Inflammatory macrophage treated with lipopolysaccharide for 1 hour (primary cell): ENCODE measurements at places on chromosomes 2 and 18.

GRCh38 chr2:232835687-232836208 is 34.3 kb upstream of the SNORC start:
- no peak for DNase-seq

DNA sequence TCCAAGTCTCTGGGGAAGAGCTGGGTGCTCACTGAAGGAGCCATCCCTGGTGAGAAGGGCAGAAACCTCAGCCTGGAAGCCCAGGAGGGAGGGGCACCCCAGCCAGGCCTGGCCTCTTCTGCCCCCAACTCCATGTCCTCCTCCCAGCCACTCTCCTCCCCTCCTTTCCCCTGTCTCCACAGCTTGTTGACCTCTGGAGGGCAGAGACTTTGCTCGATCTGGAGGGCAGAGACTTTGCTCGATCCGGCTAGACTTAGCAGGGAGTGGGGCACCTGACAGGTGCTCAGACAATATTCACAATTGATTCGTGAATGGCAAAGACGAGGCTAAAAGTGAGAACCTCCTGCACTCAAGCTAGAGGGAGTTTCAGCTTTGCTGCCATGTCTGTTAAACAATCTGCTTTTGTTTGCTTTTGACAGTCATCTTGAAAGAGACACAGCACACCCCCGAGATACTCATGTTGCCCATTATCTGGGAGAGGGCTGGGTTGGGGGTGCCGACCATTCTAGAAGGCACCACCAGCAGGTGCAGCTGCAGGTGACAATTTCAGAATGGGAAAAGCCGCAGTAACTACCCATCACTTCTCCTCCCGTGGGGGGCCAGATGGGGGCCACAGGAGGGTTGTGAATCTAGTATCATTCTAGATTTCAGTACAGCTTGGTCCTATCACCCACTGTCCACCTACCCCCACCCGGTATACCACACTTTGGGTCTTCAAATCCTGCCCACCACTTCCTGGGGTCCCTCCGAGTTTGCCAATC is 54.8 kb downstream of the DNMT3A start:
- no peak for DNase-seq

DNA sequence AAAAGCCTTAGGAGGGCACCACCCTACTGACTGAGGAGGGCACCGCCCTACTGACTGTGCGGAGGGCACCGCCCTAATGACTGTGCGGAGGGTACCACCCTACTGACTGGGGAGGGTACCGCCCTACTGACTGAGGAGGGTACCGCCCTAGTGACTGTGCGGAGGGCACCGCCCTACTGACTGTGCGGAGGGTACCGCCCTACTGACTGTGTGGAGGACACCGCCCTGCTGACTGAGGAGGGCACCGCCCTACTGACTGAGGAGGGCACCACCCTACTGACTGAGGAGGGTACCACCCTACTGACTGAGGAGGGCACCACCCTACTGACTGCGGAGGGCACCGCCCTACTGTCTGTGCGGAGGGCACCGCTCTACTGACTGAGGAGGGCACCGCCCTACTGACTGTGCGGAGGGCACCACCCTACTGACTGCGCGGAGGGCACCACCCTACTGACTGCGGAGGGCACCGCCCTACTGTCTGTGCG is 150.2 kb upstream of the NFATC1 start:
- DNase-seq, result no peak

DNA sequence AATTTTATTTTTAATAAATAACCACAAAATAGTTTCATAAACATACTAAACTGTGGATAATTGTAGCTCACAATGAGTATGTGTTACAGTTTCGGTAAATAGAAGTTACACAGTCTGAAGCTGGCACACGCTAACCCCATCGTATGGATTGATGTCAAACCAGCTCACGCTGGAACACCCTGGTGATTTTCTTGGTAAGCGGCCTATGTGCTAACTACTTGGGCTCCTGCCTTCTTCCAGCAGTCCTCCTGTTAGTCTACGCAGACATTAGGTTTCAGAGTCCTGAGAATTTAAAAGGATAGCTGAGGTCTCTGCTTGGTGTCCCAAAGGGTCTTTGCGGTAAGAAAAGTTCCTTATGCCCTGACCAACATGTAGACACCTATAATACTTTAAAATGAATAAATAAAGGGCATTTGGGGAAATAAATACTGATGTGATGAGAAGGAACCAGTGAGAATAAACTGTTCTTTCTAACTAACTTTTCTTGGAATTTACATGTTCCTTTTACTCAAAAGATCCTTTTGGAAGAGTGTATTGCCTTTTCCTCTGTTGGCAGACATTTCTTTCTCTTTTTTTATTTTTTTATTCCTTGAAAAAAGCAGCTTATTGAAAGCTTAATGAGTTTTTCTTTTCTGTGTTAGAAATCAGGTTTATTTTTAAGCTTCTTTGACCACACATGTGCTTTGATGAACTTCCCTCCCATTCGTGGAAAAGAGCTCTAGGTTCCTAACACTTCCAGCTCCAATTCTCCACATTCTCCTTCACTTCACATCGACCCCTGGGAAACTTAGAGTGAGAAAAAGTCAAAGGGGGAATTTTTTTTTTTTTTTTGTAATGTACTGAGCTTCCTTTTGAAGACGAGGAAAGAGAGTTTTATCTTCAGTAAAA is 322.2 kb downstream of the IRS1 start:
- no peak for DNase-seq

GRCh38 chr2:205267323-205267722 is 415.0 kb upstream of the NRP2 start:
- no peak for DNase-seq

DNA sequence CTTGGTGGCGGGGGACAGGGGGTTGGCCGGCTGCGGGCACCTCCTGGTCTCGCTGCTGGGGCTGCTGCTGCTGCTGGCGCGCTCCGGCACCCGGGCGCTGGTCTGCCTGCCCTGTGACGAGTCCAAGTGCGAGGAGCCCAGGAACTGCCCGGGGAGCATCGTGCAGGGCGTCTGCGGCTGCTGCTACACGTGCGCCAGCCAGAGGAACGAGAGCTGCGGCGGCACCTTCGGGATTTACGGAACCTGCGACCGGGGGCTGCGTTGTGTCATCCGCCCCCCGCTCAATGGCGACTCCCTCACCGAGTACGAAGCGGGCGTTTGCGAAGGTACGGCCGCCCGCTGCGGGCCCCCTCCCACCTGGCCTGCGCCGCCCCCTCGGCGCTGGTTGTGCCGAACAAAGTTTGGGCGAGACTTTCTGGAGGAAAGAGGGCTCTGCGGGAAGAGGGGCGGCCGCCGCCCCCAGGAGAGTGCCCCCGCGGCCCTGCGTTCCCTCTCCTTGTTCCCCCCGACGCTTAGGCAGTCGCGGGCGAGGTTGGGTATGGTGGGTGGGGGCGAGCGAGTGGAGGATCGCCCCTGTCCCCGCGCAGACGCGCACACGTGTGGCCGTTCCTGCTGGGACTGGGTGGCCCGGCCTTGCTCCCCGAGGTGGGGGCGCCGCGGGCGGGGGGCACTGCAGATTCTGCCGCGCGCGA is 866 bp downstream of the CRIM1 start:
- peak; percentile 25 for DNase-seq

DNA sequence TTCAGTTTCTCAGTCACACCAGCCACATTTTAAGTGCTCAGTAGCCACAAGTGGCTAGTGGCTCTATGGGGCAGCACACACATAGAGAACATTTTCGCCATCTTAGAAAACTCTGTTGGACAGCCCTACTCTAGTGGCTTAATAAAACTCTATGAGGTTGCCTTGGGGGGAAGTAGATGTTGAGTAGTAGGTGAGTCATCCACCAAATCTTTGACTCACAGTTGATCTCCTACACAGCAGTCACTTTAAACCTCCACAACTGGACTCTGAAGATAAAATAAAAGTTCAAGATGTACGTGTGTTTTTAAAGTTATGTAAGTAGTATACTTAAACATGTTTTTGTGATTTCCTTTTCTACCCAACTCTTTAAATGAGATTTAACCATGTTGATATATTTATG is 379.0 kb downstream of the SETBP1 start:
- DNase-seq, result peak; percentile 64

GRCh38 chr18:44507729-44508325 is 172.9 kb upstream of the SETBP1 start:
- peak; percentile 77 for DNase-seq

DNA sequence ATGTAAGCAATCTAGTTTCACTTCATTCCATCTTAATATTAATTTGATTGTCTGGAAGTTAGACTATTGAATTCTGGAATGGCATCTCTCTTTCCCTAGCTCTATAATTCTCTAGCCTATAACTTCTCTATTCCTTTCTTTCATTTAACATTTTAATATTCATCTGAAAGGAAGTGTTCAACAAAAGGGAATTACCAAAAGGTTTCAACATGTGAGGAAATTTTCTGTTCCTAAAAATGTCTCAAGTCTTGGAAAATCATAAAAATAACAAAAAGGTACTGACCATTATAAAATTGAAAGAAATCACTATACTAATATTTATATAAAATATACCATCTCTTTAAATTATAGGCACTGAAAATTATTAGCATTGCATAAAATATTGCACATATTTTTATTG is 228.7 kb downstream of the TXNL1 start:
- DNase-seq, result peak; percentile 62

- DNase-seq, result no peak
Measured at GRCh38 chr2:122114421-122114820, 359.0 kb downstream of the TSN start.

- DNase-seq, result no peak
Measured at GRCh38 chr2:191857886-191858285, 11.0 kb upstream of the CAVIN2 start.

- no peak for DNase-seq
Measured at GRCh38 chr2:226756131-226756530, 43.5 kb downstream of the IRS1 start.

DNA sequence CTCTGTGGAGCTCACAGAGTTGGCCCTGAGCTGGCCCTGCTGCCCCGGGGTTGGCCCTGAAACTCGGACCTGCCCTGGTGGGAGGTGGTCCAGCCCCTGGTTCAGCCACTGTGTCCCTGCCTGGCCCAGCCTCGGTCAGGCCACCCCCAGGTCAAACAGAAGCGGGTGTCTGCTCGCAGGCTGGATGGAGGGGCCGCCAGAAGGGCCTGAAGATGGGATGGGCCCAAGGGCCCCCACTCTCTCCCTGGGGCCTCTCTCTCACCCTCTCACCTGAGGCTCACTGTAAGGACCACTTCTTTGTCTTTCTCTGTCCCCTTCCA is 25.1 kb upstream of the B3GNT7 start:
- DNase-seq, result no peak

DNA sequence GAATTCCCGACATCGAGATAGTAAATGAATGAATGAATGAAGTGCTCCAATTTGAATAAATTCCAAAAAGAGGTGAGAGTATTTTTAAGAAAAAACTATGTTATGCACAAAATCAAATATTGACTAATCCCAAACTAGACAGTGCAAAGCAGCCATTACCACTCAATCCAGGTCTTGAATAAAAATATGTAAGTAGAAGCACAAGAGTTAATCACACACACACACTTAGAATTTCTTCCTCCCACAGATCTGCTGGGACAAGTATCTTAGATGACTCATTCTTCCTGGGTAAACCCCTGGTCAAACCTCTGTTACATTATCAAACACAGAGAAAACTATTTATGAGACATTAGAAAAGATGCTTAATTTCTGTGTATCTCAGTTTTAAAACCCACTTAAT is 102.0 kb downstream of the PLA2R1 start:
- peak; percentile 90 for DNase-seq

DNA sequence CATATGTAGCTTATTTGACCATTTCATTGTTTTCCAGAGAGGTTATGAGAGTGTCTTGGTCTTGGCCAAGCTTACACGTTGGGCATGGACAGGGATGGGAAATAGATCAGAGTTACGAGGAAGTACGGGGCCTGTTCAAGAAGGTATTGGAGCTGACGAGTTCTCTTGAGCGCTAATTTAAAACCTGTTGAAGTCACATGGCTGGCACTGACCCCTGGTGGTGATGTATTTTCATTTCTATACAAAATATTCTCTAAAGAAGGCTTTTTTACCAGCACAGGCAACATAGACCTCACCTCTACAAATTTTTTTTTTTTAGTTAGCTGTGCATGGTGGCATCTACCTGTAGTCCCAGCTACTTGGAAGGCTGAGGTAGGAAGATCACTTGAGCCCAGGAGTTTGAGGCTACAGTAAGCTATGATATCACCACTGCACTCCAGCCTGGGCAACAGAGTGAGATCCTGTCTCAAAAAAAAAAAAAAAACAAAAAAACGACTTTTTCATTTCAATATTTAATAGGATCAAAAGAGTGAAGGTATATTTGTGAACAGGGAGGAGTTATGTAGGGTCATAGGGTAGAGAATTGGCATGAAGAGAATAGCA is 19.6 kb downstream of the UGP2 start:
- peak; percentile 54 for DNase-seq

DNA sequence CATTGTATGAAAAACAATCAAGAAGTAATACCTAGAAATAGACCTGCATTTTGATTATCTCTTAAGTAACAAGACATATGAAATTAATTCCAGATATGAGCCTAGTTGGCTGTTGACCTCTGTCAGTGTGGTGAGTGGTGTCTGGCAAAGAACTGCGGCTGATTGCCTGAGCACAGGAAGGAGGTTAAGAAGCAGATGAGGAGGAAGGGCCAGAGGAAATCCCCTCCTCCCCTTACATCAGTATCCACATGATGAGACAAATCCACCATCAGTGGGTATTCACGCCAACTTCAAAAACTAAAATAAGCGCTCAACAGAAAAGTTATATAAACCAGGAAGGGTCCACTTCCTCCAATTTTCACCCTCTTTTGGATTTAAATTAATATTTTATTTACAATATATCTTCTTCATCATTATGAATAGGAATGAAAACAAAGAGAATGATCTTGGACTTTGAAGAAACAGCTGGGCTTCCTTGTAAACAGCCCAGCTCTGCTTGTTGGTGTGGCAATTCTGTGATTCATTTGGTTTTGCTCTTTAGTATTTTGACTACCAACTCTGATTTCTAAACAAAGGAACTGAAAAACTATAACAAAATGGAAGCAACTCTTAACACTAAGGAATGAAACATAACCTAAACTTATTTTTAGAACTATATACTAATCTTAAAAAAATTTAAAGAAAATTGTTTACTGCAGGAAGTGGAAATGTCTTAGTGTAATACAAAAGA is 27.3 kb downstream of the RFTN2 start:
- no peak for DNase-seq

- DNase-seq, result no peak
Measured at GRCh38 chr2:227671170-227671905, 4.7 kb downstream of the SCYGR5 start.

GRCh38 chr2:77712601-77713000 is 190.4 kb upstream of the LRRTM4 start:
- no peak for DNase-seq
